ENCODE measurements at places on chromosomes 5 and 9.

DNA sequence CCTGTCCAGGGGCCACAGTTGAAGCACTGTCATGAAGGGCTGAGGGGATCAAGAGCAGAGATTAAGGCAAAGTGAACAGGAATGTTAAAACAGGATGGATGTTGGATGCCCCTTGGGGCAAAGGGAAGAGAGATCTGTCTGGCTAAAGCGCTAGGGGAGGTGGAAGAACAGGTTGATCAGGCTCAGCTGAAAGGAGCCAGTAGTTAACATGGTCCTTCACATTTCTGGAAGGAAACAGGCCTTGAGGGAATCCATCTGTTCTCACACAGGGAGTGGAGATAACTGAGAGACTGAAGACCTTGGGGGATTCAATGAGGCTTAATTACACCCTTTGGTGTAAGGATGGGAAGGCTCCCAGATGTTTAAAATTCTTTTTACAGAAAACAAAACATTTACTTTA lies 5.8 kb downstream of the HAPLN1 start:
- no peaks in the 10 kb centered on the region for H3K36me3 ChIP-seq
- H3K27me3 ChIP-seq: no peaks in the 10 kb centered on the region
- H3K27ac ChIP-seq: peak overlapping the region; percentile 13
- H3K4me3 ChIP-seq: no peak overlapping the region
- H3K4me1 ChIP-seq: peaks cover 22% of the 10 kb centered on the region

DNA sequence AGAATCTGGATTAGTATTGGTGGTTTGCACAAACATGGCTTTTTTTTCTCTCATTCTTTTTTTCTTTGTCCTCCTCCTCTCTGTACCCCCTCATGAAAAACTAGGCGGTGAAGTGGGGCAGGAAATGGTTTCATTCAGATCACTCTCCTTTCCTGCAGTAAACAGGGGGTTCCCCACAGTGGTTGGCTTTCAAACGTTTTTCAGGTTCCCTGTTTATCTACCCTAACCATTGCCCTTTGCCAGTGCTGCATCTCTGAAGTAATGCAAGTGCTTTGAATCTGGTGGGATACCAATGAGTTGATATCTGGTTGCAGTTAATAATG lies 29.8 kb downstream of the NR4A3 start:
- H3K4me1 ChIP-seq: no peaks in the 10 kb centered on the region
- no peaks in the 10 kb centered on the region for H3K27me3 ChIP-seq
- H3K27ac ChIP-seq: no peak overlapping the region

GRCh38 chr5:171168171-171168570 lies 140.9 kb upstream of the TLX3 start:
- no peak overlapping the region for H3K27ac ChIP-seq
- no peaks in the 10 kb centered on the region for H3K36me3 ChIP-seq
- DNase-seq: no peak
- no peaks in the 10 kb centered on the region for H3K27me3 ChIP-seq
- H3K4me3 ChIP-seq: no peak overlapping the region

DNA sequence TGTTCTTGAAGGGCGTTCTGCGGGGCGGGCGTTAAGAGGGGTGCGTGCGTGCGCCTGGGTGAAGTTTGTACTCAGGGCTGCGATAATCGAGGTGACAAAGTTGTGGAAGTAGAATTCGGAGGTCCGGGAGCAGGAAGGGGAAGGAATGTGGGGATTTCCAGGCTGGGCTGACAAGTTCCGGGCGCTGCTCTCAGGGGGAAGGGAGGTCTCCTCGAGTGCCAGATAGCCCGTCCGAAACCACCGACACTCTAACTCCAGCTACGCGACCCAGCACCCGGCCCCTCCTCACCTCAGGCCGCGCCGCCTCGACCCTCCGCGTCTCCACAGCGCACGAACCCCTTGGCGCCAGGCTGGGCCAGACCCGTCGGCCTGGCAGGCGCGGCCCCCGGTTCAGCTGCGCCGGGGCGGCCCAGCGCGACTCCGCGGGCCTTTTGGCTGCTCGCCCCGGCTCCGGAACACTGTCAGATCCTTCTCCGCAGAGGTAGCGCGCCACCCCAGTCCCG lies at the start of gene IL6ST:
Gene IL6ST, minus strand, starts transcription at position 469 of the 503 bp plus-strand sequence. CDS start 18,685 bp downstream, outside the sequence.
- peaks cover 9% of the 10 kb centered on the region for H3K36me3 ChIP-seq
- peak within 1 kb of the TSS; percentile 95 for H3K27ac ChIP-seq
- peaks cover 42% of the 10 kb centered on the region for H3K4me1 ChIP-seq
- no peak for DNase-seq

DNA sequence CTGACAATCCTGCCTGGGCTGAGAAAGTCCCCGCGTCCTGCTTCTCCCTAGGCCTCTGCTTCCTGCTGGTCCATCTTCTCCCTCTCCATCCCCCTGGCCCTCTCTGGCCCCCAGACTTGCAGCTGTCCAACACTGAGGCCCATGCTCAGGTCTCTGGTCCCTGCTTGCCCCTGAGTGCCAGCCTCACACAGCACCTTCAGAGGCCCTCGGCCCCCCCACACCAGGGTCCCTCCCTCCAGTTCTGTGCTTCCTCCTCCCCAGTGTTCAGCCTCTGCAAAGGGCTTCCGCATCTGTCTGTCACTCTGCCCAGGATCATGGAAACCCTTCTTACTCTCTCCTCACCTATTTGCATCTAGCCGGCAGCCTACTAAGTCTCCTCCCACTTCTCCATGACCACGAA lies 62.4 kb upstream of the CTSL start:
- no peak for DNase-seq
- no peaks in the 10 kb centered on the region for H3K27me3 ChIP-seq
- no peak overlapping the region for H3K4me3 ChIP-seq
- H3K36me3 ChIP-seq: peaks cover 78% of the 10 kb centered on the region
- H3K4me1 ChIP-seq: peaks cover 16% of the 10 kb centered on the region

DNA sequence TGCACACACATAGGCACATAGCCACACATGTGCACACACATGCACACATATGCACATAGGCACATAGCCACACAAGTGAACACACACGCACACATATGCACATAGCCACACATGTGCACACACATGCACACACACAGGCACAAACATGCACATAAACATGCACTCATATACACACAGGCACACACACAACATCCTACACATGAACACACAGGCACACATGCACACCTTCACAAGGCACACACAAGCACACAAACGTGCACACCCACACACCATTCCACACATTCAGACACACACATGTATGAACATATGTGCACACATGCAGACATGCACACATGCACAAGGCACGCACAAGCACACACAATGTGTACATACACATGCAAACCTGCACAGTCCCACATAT lies 484.7 kb downstream of the IRX1 start:
- no peak overlapping the region for H3K27ac ChIP-seq
- DNase-seq: no peak
- no peaks in the 10 kb centered on the region for H3K36me3 ChIP-seq
- H3K4me1 ChIP-seq: peaks cover 22% of the 10 kb centered on the region

GRCh38 chr5:60338846-60339245 lies 361.1 kb downstream of the DEPDC1B start:
- no peaks in the 10 kb centered on the region for H3K36me3 ChIP-seq
- DNase-seq: no peak
- H3K4me1 ChIP-seq: no peaks in the 10 kb centered on the region
- no peak overlapping the region for H3K4me3 ChIP-seq

DNA sequence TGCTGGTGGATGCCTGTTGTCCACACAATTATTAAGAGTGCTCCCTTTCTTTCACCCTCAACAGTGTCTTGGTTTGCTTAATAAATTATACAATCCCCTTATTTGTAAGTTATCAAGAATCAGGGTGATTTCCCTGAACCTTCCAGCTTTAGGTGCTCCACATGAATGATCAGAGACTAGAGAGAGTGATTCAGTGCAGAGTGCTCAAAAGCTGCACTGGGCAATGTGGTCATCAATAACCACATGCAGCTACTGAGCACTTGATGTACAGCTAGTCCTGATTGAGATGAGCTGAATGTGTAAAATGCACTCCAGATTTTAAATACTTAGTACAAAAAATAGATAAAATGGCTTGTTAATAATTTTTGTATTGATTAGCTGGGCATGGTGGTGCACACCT lies 76.8 kb upstream of the TRIO start:
- no peaks in the 10 kb centered on the region for H3K36me3 ChIP-seq
- no peaks in the 10 kb centered on the region for H3K27me3 ChIP-seq
- H3K4me3 ChIP-seq: no peak overlapping the region
- H3K27ac ChIP-seq: no peak overlapping the region
- H3K4me1 ChIP-seq: no peaks in the 10 kb centered on the region
- no peak for DNase-seq

GRCh38 chr9:31536471-31536870 lies 848.0 kb upstream of the ACO1 start:
- no peaks in the 10 kb centered on the region for H3K36me3 ChIP-seq
- DNase-seq: no peak
- H3K27me3 ChIP-seq: no peaks in the 10 kb centered on the region
- no peak overlapping the region for H3K4me3 ChIP-seq
- peaks cover under 1% of the 10 kb centered on the region for H3K4me1 ChIP-seq
- H3K27ac ChIP-seq: no peak overlapping the region

- H3K27ac ChIP-seq: no peak overlapping the region
- H3K36me3 ChIP-seq: no peaks in the 10 kb centered on the region
- peaks cover 18% of the 10 kb centered on the region for H3K4me1 ChIP-seq
- no peak overlapping the region for H3K4me3 ChIP-seq
- H3K27me3 ChIP-seq: no peaks in the 10 kb centered on the region
Observed at GRCh38 chr9:16119261-16120230, 566.7 kb downstream of the CCDC171 start.

DNA sequence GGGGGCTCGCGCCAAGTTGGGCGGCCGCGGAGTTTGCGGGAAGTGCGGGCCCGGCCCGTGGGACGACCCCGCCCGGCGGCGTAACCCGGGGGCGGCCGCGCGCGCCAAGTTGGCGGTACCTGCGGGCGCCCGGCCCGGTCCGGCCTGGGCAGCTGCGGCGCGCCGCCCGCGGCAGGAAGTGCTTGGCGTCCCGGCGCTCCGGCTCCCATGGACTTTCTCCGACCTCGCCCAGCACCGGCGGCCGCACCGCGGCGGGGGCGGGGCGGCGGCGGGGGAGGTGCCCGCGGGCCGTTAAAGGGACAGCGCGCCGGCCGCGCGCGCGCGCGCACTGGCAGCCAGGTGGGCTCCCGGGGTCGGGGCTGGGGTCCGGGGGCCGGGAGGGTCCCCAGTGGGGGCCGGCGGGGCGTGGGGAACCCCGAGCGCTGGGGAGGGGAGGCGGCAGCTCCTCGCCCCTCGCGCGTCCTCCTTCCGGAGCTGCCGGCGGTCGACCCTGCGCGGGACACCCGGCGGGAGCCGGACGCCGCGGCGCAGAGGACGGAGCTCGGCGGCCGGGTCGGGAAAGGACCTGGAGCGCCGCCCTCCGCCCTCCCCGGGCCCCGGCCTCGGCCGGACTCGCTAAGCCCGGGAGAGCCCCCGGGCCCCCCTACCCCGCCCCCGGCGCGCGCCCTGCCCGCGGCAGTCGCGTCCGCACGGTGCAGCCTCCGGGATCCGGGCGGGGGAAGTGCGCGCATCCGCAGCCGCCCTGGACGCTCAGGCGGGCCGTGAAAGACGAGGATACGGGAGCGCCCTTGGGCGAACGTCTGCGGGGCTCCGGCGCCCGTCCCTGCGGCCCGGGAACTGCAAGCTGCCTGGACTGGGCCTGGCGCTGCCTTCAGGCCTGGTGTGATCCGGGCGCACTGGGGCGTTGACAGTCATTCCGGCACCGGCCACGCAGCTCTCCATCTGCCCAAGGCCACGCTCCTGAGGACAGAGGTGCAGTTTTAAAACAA lies at the start of gene NACC2:
Gene NACC2, minus strand, starts transcription at position 220 of the 989 bp plus-strand sequence. CDS start 44,768 bp downstream, outside the sequence.
- H3K36me3 ChIP-seq: no peaks in the 10 kb centered on the region
- no peak for DNase-seq
- H3K4me1 ChIP-seq: peaks cover 21% of the 10 kb centered on the region

DNA sequence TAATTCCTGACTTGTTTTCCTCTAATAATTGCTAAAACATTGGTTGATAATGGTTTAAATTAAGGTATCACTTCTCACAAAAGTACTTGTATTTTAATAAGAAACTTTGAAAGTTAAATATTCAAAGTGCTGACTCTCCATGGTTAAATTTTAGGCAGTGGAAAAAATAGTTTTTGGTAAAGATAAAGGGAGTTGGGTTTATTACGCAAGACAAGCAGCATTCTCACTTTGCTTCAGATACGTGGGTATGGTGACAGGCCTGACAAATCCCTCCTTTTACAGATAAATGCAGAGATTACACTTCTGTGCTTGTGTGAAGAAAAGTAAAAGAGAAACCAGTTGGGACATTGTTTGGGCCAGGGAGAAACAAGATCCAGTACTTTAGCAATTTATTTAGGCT lies 14.5 kb upstream of the FAM170A start:
- H3K27me3 ChIP-seq: no peaks in the 10 kb centered on the region
- no peak for DNase-seq
- H3K36me3 ChIP-seq: no peaks in the 10 kb centered on the region
- no peaks in the 10 kb centered on the region for H3K4me1 ChIP-seq
- no peak overlapping the region for H3K4me3 ChIP-seq
- no peak overlapping the region for H3K27ac ChIP-seq

- H3K4me1 ChIP-seq: no peaks in the 10 kb centered on the region
- H3K27me3 ChIP-seq: no peaks in the 10 kb centered on the region
- no peak overlapping the region for H3K4me3 ChIP-seq
Observed at GRCh38 chr5:35160486-35161116, 69.7 kb downstream of the PRLR start.

DNA sequence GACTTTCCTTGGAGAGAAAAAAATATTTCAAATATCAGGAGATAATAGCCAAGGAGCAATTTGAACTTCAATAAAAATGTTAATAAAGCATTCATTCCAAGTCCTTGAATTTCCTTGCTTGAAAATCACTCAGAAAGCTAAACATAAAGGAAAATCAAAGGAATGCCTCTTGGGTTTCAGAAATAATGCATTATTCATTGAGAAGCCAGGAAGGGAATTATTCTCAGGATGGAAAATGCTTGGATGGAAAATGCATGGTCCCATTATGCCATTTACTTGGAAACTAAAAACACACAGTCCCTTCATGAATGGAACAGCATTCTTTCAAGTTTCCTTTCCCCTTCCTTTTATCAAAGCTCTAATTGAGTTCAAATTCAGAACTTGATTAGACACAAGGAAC lies 160.9 kb downstream of the LPAR1 start:
- H3K36me3 ChIP-seq: peaks cover 7% of the 10 kb centered on the region
- DNase-seq: no peak
- peaks cover 29% of the 10 kb centered on the region for H3K4me1 ChIP-seq
- no peak overlapping the region for H3K4me3 ChIP-seq

GRCh38 chr9:120886490-120886967 lies 9.5 kb upstream of the PHF19 start:
- H3K27me3 ChIP-seq: no peaks in the 10 kb centered on the region
- no peaks in the 10 kb centered on the region for H3K36me3 ChIP-seq
- DNase-seq: no peak
- H3K4me1 ChIP-seq: peaks cover 5% of the 10 kb centered on the region

- H3K4me3 ChIP-seq: no peak overlapping the region
- no peak for DNase-seq
- peaks cover 4% of the 10 kb centered on the region for H3K4me1 ChIP-seq
Observed at GRCh38 chr5:33067291-33067690, 356.2 kb downstream of the NPR3 start.

DNA sequence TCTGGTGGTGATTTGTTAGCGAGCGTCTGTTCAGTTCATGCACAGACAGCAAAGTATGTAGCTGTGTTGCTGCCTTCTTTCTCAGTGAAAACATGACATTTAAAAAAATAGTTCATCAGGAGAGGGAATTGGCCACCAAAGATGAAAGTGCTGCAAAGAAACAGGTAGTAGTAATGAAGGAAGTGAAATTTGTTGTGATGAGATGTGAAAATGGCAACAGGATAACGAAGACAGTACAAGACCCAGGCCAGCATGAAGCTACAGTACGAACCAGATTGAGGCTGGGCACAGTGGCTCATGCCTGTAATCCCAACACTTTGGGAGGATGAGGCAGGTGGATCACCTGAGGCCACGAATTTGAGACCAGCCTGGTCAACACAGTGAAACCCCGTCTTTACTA lies 136.0 kb downstream of the SMARCA2 start:
- DNase-seq: no peak
- peaks cover 27% of the 10 kb centered on the region for H3K36me3 ChIP-seq
- no peak overlapping the region for H3K4me3 ChIP-seq
- H3K27ac ChIP-seq: no peak overlapping the region
